ENCODE measurements at places on chromosomes 16 and 17.

- DNase-seq, result no peak
Measured at GRCh38 chr17:17080181-17080631, 37.9 kb downstream of the MPRIP start.

- no peak for DNase-seq
Measured at GRCh38 chr17:9509236-9509816, 66.3 kb downstream of the STX8 start.

DNA sequence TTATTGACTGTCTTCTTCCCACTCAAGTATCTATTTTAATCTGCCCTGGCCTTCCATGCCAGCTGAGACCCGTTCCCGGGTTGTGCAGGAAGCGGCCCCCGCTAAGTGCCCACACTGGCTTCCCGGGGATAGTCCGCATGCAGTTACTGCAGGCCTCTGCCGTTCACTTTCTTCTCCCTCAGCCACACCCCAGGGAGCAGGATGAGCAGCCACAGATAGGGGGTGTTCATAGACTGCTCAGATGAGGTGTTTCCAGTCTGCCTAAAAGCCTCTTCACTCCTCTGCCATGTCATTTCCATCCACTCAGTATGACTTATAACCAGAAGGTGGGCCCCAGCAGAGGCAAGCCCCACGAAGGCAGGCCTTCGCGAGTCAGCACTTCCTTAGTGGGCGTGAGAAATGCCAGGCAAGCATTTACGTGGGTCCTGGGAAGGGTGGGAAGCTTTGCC, 7.7 kb downstream of the MED9 start:
- DNase-seq, result no peak

DNA sequence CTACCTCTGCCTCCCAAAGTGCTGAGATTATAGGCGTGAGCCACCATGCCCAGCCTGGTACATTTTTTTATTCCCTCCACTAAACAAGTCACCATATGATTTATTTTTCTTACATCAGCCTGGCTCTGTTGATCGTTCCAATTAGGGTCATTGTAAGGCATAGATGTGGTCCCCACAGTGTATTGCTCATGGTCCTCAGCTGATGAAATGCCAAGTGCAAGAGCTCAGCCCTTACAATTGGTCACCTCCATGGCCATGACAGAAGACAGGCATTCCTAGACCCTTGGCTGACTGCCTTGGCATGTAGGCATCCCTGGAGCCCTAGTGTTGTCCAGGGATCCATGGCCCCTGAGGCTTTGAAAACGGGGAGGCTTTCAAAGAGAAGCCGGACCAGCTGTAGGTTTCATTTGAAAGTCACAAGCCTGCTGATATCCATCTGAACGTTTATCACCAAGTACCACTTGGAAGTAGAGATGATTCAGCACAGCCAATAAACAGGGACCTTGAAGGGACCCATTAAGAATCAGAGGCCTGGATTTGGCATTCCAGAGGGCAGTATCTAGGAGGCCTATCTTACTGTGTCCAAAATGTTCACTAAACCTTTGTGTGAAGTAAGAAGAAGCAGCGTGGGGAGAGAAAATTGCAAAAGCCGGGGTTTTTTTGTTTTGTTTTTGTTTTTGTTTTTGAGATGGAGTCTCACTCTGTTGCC, 20.6 kb upstream of the PRKCA start:
- DNase-seq, result no peak

DNA sequence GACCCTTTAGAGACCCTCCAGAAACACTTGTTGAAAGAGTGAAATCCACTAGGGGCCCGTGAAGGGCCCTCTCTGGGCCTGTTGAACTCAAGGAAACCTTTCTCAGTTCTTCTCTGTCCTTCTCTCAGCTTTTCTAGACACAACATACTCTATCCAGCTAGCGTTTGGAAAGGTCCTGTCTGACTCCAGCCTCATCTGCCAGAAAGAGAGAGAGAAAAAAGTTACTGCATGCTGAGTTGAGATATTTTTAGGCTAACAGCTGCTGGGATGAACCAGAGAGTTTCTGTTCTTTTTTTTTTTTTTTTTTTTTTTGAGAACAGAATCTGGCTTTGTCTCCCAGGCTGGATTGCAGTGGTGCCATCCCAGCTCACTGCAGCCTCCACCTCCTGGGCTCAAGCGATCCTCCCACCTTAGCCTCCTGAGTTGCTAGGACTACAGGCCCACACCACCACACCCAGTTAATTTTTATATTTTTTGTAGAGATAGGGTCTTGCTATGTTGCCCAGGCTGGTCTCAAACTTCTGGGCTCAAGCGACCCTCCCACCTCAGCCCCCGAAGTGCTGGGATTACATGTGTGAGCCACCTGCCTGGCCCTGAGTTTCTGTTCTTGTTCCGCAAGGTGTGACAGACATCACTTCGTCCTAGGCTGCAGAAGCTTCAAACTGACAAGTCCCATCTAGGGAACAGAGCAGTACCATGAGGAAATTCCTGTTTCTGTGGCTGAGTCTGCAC, 14.9 kb upstream of the TEX2 start:
- DNase-seq, result no peak

GRCh38 chr17:43392397-43392796, 6.4 kb upstream of the ARL4D start:
- no peak for DNase-seq

- no peak for DNase-seq
Measured at GRCh38 chr17:37859451-37859850, 64.8 kb upstream of the TBC1D3K start.

GRCh38 chr16:15427648-15428239, 6.6 kb upstream of the BMERB1 start:
- no peak for DNase-seq

- DNase-seq, result no peak
Measured at GRCh38 chr16:89999831-90000574, 19.3 kb downstream of the DBNDD1 start.

- DNase-seq, result no peak
Measured at GRCh38 chr16:26606381-26607150, 460.2 kb upstream of the C16orf82 start.

- no peak for DNase-seq
Measured at GRCh38 chr17:79064026-79064425, 10.6 kb upstream of the ENGASE start.

DNA sequence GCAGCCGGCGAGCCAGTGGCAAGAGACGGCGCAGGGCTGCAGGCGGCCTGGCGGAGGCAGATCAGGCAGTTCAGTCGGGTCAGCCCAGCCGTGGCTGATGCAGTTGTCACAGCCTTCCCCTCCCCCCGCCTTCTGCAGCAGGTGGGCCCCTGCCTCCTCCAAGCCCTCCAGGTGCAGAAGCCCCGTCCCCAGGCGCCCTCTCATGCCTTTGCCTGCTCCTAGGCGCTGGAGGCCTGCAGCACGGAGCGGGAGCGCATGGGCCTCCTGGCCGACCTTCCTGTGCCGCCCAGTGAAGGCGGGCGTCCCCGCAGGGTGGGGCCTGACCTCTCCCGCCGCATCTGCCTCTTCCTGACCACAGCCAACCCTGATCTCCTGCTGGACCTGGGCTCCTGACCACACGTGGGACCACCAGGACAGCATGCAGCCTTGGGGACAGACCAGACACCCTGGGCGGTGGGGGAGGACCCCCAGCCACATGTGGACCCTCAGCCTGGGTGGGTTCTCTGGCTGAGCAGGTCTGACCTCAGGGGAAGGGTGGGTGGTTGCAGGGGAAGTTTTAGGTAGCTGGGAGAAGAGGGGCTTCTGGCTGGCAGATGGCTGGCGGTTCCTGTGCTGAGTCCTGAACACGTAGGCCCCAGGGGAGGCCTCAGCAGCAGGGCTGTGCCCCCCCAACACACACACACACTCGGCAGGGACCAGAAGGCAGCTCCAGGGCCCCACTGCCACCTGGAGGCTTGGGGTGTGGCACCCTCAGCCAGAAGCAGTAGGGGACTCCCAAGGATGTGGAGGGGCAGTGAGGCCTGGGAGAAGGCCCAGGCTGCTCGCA, 3.1 kb upstream of the MRPS34 start:
- DNase-seq, result no peak

DNA sequence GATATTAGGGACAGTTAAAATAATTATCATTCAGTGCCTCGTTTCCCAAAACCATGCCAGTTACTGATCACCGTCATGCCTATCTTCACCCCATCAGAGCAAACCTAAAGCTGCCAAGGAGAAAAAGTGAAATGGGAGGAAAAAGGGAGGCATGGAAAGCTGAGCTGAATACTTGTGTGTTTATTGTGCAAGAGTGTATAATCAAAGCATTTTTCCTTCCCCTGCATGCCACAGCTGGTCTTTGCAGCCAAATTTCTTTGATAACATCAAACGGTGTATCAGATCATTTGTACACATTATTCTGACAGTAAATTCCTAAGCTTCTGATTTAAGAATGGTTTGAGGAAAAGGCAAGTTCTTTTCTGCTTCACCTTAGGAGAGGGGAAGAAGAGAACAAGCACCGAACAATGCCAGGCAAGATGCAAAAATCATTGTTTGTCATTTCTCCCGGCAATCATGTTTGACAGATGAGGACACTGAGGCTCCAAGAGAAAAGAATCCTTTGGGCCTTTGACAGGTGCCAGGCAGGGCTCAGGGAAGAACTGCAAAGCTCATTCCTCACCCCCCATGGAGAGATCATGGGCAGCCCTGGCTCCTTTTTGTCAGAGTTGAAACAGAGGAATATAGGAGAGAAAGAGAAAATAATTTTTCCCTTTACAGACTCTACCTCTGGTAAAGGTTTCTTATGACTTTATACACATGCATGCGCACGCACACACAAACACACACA, 51.4 kb upstream of the ARHGAP44 start:
- DNase-seq, result no peak

DNA sequence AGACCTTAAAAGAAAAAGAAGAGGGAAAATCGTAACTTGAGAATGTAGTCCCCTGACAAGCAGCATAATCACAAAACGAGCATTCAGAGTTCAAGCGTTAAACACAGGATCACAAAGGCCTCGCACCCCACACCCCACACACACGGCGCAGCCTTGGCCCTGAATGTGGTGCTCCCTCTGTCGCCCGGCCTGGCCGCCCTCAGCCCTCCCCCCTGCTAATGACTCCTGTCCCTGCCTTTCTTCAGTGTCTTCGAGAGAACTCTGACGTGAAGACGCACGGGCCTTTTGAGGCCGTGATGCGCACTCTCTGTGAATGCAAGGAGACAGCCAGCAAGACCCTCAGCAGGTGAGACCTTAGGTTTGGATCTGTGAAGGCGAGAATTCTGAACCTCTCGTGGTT, 47.5 kb upstream of the ENDOV start:
- no peak for DNase-seq

GRCh38 chr17:6306820-6307219, 128.1 kb downstream of the AIPL1 start:
- peak; percentile 27 for DNase-seq

DNA sequence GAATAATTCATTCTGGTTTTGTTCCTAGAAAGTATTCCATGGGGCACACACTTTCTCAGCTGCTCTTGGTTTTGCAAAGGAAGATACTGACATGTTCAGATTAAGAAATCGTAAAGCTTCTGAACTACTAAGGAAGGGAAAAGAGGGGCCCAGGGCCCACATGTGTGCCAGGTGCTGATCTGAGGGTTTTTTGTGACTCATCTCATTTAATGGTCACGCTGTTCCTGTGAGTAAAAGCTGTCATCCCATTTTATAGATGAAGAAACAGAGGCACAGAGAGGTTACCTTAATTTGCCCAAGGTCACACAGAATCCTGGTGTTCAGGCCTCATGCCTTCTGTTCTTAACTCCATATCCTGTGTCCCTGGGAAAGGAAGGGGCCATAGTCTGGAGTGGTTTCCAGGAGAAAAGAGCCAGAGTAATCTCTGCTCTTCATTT, 113.2 kb downstream of the MSI2 start:
- no peak for DNase-seq

DNA sequence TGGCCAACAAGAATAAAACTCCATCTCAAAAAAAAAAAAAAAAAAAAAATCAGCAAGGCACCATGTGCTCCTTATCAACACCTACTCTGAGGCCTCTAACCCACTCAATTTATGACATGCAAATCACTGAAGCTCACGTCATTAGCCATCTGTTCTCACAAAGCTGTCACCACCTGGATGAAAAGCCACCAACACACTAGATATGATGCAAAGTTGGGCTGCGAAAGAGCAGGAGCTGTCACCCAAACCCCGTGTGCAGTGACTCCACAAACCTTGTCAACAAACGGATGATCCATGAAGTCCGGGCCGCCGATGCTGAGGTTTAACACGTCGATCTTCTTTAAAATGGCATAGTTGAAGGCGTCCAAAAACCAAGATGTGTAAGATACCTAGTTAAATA, 25.3 kb downstream of the MBTPS1 start:
- no peak for DNase-seq

GRCh38 chr16:12627394-12627793, 176.3 kb downstream of the CPPED1 start:
- DNase-seq, result no peak

GRCh38 chr17:15511142-15511541, 43.7 kb upstream of the CDRT4 start:
- no peak for DNase-seq

DNA sequence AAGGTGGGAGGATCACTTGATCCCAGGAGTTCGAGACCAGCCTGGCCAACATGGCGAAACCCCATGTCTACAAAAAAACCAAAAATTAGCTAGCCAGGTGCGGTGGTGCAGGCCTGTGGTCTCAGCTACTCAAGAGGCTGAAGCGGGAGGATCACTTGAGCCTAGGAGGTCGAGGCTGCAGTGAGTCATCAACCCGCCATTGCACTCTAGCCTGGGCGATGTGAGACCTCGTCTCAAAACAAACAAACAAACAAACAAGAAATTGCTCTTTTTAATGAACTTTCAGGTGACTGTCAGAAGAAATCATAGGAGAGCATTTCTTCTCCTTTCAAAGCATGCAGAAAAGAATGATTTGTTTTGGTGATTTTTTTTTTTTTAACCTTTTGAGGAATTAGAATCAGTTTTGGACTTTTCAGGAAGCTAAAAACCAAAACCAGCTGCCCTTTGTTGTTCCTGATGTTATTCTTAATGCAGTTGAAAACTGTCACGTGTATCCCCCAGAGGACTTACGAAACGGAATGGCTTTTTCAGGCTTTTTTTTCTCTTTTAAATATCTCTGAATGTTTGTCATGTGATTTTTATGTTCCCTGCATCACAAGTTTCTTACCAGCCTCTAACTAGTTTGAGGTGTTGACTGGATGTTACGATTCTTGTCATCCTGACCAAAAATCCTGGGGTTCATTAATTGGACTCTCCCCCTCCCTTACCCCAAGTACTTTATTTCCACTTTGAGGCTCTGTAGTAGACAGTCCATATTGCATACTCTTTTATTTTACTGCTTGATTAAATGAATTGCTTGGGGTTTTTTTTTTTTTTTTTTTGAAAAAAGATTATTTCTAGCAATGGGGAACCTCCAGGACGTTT, 34.1 kb downstream of the SNX29 start:
- DNase-seq, result no peak

DNA sequence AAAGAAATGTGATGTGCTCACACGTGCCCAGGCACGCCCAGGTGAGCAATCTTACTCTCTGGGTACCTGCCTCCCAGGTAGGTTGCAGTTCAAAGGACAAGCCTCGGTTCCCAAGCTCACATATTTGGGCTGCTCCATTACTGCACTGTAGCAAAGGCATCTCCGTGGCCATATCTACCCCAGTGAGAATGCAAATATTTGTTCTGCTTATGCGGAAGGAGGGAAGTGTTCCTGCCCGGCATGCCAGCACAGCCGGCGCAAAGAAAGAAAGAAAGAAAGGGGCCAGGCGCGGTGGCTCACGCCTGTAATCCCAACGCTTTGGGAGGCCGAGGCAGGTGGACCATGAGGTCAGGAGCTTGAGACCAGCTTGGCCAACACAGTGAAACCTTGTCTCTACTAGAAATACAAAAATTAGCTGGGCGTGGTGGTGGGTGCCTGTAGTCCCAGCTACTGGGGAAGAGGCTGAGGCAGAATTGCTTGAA, 30.7 kb downstream of the SLC43A2 start:
- DNase-seq, result no peak
